ENCODE measurements at places on chromosomes 6 and 20.

DNA sequence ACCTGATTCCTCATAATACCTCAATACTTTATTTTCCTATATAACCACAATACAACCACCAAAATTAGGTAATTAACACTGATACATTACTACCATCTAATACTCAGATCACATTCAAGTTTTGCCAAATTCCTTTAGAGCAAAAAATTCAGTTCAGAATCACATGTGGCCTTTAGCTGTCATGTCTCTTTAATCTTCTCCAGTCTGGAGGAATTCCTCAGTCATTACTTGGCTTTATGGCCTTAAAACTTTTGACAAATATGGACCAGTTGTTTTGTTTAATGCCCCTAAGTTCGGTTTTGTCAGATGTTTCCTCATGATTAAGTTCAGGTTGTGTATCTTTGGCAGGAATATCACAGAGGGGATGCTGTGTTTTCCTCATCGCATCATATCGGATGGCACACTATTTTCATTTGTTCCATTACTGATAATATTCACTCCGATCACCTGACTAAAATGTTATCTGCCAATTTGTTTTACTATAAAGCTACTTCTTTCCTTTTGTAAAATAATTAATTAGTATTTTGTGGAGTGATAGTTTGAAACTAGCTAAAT lies 51.2 kb upstream of the AKIRIN2 start:
- no peak for DNase-seq

GRCh38 chr6:91240878-91241603 lies 654.2 kb upstream of the MAP3K7 start:
- DNase-seq = no peak

GRCh38 chr20:63175038-63175895 lies 40.7 kb downstream of the YTHDF1 start:
- no peak for DNase-seq

DNA sequence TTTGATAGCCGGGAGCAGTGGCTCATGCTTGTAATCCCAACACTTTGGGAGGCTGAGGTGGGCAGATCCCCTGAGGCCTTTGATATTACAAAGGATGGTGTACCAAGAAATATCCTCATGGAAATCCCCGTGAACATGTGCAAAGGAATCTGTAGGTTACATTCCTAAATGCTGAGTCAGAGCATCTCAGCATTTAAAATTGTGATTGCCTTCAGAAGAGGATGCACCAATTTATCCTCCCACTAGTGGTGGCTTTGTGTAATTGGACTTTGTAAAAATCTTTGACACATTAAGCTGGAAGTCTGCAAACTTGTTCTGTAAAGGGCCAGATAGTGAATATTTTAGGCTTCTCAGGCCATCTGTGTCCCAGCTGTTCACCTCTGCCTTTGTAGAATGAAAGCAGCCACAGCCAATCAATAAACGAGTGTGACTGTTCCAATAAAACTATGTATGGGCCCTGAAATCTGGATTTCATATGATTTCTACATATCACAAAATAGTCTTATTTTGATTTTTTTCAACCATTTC lies 11.8 kb downstream of the TMEM14B start:
- no peak for DNase-seq

- DNase-seq = no peak
These were observed 117.1 kb downstream of the LINC00237 start for GRCh38 chr20:20989081-20989480.

GRCh38 chr20:63759377-63759901 lies 19.9 kb downstream of the SLC2A4RG start:
- DNase-seq = no peak

DNA sequence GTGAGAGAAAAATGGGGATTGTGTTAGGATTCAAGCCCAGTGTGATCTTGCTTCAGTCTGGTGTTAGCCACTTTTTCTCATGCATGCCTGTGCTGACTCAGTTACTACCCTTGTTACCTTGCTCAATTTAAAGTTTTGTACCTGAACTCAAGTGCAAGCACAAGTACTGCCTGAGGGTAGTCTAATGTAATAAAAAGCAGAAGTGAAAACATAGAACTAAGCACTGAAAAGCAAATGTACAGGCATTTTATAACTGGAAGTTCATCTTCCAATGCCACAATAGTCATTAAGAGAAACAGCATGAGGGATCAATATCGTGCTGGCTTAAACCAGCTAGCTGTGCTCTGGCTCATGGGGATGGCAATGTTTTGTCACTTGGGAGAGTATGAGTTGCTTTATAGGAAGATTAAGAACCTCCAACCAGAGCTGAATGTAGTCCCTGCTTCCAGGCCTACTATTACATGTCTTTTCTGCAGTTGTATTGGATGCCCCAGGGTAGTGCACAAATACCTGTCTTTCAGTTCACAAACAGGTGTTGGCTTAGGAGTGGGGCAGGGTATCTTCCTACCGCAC lies 48.7 kb downstream of the SLC35F1 start:
- DNase-seq = no peak

DNA sequence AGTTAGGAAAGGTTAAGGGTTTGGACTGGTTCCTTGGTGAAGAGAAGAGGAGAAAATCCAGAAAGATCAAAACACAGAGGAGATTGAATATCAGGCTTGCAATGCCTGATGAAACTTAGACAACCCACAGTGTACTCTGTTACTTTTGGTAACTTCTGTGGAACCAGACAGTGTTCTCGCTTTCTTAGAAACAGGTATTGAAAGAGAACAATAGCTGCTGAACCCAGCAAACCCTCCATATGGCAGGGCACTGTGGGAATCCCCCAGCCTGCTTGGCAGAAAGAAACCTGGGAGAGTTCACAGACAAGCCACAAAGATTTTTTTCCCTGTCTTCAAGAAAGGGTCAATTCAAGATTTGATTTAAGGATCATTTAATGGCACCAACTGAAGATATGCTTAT lies 342.8 kb downstream of the FOXA2 start:
- no peak for DNase-seq

GRCh38 chr20:57205606-57206219 lies 60.7 kb downstream of the BMP7 start:
- DNase-seq = no peak

DNA sequence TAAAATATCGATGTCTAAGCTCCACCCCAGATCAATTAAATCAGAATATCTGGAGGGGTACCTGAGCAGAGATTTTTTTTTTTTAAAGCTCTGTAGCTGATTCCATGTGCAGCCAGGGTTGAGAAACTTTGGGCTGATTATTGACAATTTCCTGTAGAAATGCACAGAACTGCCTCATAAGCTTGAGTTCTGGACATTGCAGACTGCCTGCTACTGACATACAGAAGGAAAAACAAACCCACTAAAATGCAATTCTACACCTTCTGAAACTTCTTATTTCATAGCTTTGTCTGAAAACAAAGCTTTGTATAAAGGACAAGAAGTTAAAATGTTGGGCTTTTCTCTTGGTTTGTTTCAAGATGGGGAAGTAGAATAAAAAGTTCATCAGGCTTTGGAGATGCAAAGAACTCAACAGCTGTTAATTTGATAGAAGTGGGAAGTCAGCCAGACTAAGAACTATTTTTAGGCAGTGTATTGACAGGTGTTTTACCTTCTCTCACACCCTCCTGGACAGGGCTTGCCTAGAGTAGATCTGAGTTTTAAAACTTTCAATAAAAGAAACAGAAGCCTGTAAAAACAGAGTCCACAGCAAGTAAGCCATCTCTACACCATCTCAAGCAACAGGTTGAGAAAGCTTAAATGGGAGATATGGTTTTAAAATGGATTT lies 147.7 kb downstream of the KCNQ5 start:
- no peak for DNase-seq

DNA sequence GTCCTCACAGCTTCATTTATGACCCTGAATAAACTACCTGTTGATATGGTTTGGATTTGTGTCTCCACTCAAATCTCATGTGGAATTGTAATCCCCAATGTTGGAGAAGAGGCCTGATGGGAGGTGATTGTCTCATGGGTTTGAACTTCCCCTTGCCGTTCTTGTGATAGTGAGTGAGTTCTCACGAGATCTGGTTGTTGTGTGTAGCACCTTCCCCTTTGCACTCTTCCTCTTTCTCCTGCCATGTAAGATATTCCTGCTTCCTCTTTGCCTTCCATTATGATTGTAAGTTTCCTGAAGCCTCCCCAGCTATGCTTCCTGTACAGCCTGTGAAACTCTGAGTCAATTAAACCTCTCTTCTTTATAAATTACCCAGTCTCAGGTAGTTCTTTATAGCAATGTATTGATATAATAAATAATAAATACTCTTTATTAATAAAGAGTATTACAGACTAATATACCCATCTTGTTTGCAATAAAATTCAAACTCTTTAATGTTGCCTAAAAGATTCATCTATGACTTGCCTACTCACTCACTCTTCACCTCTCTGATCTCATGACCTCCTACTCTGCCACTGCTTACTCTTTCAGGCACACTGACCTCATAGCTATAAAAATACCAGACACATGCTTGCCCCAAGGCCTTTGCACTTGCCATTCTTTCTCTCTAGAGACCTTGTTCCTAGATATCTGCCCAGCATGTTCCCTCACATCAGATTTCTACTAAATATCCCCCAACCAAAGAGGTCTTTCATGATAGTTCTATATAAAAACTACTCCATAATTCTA lies 256.4 kb upstream of the MARCKS start:
- DNase-seq = no peak

DNA sequence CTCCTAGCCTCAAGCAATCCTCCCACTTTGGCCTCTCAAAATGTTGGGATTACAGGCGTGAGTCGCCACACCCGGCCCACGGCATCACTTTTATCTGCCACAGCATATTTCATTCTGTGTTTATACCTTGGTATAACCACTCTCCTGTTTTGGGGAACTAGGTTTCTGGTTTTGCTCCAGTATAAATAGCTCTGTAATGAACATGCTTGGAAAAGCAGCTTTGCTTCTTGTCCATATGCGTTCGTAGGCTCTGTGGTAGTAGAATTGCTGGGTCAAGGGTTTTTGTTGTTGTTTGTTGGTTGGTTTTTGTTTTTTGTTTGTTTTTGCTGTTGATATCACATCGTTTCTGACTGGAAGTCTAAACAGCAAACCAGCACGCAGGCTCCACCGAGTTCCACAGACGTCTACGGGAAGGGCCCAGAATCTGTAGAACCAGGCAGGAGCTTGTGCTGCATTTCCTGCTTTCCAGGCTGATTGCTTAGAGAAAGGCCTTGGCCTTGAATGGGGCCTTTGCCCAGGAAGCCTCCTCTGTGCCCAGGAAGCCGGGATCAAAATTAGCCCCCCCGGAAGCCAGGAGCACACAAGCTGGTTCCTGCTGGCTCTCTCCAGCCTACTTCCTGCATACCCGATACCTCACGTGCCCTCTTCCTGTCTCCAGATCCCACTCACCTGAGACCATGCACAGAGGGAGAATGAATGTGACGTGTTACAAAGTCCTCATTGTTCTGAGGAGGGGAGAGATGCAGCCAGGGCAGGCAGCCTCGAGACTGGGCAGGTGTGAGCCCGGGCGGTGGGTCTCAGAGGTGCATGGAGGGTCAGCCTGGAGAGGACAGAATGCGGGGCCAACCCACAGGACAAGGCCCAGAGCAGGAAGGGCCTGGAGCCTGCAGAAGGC lies 34.7 kb downstream of the AAR2 start:
- DNase-seq = no peak

DNA sequence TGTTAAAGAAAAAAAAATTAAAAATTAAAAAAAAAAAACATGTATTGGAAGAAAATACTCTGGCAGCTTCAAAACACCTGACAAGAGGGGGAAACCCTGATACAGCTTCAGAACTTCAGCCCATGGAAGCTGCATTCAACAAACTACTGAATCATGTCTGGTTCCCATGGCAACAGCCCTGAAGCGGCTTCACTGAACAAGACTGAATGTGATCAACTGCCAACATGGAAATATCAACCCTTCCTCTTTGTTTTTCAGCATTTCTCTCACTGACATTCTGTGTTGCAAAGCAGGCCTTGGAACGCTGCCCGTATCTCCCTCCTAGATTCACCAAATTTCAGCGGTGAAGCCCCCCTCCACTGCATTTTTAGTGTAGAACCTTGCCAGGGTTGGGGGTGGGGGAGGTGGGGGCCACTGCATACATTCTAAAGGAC lies 91.3 kb upstream of the SHLD1 start:
- peak; percentile 55 for DNase-seq

- no peak for DNase-seq
These were observed 4.4 kb downstream of the GZF1 start for GRCh38 chr20:23366384-23366783.
